Hypothalamus (tissue), 51 donors: ENCODE measurements at places on chromosomes 3 and 15.

DNA sequence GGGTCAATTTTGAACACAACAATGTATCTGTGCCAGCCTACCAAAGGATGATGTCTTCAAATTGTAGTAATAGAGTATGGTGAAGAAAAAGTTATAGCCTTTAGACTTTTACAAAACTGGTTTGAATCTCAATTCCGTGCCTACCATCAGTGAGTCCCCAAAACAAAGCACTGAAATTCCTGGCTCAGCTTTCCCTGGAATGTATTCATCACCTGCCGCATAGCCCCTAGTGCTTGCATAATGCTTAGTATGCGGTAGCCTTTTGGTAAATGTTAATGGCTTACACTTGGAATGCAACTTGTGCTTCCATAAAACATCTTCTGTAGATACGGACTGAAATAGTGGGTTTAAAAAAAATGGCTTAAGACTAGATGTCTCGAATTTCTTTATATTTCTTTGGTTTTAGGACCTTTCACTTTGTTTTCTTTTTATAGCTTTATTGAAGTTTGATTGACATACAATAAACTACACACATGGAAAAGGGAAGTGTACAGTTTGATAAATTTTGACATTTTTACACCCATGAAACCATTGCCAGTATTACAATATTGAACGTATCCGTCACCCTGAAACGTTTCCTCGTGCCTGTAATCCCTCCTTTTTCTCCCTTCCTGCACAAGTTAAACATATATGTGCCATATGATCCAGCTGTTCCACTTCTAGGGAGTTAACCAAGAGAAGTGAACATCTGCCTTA lies 12.1 kb downstream of the SACM1L start:
- no peak for DNase-seq

DNA sequence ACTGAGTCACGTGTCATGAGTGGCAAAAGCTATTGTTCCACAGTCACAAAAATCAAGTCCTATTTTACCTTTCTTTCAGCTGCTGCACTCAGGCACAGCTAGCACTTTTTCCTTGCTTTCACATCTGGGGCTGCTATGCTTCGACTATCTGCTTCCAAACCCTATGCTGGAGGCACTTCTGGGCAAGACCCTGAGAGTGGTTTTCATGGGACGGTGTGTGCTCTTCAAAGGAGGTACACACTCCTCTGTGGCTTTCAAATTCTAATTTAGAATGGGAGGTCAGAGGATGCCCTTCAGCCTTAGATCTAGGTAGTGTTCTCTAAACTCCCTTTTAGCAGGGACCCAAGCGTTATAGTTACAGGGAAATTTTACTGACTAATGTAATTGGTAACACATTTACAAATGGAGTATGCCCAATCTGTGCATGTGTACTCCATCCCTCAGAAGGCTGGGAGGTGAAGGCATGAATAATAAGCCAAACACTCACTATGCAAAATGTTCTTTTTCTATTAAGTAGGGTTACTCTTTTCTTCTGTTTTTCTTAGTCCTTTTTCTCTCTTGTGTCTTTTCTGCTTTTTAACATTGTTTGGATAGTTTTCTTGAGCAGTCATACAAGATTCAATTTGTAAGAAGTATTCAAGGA lies 188.3 kb downstream of the LSAMP start:
- no peak for DNase-seq

DNA sequence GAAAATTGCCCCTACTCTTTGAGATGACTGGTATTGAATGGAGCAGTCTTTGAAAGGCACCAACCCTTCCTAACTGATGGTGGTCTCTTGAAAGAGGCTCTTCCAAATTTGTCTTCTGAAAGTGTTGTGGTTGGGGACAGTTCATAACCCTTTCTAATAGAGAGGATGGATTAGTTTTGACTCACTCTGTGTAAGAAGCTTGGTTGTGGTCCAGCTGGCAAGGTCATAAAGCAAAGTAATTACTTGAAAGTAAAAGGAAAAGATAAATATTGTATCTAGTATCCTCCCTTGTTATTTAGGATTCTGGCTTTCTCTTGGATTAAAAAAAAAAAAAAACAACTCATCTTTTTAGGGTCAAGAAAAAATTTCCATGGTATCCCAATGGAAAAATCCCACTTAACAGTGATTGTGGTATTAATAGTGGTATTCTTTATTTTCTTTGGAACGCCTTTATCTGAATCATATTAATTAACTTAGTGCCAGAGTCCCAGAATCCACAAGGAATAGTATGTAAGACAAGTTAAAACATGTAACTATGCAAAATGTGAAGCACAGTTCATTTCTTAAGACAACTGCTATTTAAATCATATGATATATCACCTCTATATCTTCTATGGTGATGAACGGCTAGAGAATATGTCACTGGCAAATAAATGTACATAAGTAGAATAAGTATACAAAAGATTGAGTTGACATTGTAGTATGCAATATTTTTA lies 469.3 kb upstream of the CDIN1 start:
- no peak for DNase-seq

- no peak for DNase-seq
Measured at GRCh38 chr15:58616171-58616570, 133.3 kb downstream of the ADAM10 start.

DNA sequence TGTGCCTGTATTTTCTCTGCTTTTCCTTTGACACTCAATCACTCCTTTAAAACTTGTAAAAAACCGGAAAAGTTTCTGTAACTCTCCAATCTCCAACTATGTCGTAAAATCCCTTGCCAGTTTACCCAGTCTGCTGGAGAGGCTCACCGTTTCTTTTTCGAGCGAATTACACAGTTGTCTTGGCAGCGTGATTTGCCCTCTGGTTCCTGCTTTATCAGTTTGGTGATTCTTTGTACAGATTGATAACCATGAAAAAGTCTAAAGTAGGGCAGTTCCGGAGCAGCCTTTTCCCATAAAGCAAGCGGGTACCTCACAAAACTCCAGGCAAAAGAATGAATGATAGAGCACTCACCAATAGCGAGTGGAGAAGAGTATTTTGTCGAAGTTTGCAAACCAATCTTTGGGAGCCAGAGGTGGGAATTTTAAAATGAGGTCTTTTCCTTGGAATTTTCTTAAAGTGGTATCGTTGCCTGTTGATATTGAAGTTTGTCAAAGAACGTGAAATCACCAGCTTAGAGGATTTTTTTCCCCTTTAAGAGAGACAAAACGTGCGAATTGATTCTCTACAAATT lies at the start of gene TTC23:
TTC23 (minus strand) TSS at position 312 of the 572 bp plus-strand sequence. CDS start 20,869 bp downstream, outside the sequence.
- no peak for DNase-seq

DNA sequence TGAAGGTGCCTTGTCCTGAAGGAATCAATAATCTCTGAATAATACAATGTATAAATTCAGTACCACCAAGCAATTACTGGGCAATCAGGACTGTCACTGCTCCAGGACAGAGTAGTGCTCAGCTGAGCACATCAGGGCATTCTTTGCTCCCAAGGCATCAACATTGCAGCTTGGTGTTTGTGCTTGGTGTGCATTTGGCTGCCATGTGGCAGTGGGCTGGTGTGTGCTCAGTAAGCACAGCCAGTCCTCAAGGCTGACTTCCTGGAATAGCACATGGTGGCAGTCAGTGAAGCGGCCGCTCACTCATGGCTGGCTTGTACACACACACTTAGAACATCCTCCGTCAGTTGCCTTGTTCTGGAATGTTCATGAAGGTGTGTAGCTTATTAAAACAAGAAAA lies 217.0 kb downstream of the EPHB1 start:
- DNase-seq = peak; percentile 11

DNA sequence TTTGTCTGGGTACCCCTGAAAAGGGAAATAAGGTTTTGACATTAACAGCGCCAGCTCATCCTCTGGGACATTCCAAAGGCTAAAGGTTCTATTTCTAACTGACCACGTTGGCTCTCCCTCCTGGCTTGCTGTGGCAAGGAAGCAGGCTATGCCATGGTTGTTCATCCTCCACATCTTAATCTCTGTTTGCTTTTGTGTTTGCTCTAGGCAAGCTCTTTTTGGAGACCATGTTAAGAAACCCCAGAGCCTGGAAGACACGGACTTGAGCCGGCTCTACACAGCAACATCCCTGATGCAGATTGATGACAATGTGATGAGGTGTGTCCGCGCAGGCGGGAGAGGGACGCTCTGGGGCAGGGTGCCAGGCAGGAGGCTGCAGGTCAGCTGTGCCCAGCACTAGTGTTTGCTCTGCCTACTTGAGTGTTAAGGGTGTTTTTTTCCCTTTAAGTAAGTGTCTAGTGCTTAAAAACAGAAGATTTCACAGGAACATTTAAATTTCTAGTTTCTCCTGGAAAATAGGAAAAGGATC lies 33.3 kb downstream of the RLBP1 start:
- DNase-seq = no peak

DNA sequence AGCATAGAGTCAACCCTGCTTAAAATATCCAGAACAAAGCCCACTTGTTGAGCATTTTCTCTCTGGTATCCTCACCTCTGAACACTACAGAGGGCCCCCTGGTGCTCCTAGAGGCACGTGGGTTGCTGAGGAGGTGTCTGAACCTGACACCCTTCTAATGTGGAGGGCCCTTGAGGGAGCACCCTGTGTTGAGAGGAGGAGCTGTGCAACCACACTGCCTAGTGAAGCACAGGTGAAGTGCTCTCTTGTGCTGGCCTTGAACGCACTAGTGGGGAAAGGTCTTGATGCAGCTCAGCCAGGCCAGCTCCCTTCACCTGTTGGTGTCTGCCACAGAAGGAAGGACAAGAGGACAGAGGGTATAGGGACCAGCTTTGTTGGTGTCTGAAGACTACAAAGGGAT lies 51.9 kb downstream of the CCK start:
- DNase-seq = no peak

DNA sequence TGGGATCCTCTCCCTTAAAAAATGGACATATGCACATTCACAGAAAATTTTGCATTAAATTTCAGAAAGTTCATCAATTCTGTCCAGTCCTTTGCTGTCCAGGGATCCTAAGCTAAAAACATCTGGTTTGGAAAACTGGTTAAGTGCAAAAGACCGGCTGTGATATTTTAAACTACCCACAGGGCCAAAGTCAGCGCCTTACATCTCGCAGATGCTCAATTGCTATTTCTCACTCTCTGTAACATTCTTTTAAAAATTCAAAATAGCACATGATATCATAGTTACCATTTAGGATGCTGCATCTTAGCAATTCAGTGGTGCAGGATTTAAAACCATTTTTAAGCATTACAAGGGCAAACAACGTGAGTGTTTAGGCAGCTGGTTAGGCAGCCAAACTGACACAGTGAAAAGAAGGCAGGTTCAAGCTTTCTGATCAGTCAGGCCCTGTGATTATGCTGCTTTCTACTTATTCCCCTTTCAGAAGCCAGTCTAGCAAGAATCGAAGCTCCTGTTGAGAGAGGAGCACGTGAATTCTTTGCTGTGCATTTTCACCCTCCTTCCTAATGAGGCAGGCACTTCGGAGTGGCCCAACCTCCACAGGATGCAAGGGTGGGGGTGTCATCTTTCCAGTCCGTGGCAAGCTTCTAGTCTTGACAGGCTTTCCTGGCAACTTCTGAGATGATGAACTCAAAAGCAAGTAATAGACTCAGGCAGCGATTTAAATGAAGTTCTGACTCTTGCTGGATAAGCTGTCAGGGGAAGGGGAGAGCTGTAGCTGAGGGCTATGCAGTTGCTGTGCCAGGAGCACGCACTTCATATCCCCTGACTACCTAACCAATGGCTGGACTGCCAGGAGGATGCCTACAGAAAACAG lies 8.8 kb downstream of the PRICKLE2 start:
- DNase-seq = no peak

- peak; percentile 3 for DNase-seq
Measured at GRCh38 chr3:73786321-73786807, 161.6 kb upstream of the PDZRN3 start.

- peak; percentile 24 for DNase-seq
Measured at GRCh38 chr3:115623044-115623868, at the start of gene GAP43. GAP43 (plus strand) TSS chr3:115623510; CDS start chr3:115623690, 180 bp downstream.

DNA sequence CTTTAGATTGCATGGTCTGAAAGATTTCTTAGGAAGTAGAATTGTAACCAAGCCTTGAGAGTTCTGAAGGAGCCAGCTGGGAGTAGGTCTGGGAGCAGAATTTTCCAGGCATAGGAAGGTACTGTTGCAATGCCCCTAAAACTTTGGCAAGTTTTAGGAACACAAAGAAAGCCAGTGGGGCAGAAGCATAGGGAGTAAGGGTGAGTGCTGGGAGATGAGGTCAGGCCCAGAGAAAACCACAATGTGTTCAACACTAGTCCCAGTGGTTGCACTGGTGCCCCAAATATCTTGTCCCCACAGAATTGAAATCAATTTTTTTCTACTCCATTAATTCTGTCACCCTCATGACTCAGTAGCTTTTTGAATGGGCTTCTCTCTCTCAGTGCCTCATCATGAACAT lies 120.7 kb upstream of the GALNT15 start:
- DNase-seq = no peak

DNA sequence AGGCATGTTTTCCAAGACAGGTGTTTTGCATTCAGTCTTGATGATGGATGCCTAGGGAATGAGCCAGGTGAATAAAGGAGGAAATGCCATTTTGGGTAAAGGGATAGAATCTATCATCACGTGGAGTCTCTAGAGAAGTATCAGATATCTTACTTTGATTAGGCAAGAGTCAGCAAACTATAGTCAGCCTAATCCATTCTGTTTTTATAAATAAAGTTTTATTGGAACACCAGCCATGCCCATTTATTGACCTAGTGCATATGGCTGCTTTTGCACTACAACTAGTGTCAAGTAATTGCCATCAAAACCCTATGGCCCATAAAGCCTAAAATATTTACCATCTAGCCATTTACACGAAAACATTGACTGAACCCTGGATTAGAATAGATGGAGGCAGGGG lies 231.2 kb downstream of the SLC9A9 start:
- no peak for DNase-seq

DNA sequence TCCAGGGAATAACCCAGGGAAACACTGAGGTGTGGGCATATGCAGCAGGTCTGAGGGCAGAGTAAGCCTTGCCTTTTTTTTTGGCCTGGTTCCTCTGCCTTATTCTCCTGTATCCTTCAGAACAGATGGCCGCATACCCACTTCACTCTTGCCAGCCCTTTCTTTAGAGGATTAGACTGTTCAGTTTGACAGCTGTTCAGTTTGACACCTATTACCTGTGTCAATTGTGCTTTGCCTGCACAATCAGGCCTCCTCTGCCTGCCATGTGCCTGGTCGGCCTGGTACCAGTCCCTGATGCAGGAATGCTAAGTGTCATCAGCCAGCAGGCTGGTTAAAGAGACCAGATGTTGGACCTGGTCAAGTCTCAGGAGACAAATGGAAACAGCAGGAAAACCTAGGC lies 22.3 kb downstream of the TM6SF1 start:
- DNase-seq = no peak

- DNase-seq = no peak
Measured at GRCh38 chr15:66945842-66946241, 119.6 kb upstream of the SMAD3 start.

DNA sequence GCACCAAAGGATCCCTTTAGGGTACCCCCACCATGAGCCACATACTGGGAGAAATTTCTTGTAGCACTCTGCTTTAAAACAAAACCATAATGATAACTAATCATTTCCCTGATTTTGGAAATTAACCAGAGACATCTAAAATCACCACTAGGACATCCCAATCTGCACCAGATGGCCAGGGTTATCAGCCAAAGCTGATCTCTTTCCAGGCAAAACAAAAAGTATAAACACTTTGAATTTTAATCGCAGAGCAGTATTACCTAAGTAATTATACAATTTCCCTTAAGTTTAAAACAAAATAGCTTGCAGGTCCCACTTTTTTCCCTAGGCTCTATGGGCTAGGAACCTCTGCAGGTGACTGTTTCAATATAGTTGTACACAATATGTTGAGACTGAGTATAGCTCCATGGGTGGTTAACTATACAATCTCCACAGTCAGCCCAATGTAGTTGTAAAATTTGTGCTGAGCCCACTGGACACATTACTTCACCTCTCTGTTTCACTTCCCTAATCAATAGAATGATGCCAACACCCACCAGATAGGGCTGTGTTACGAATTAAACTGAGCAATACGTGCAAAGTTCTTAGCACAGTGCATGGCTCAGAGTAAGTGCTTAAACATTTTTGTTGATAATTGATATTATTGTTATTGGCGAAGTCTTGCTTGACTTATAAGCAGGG lies 629 bp upstream of the NOX5 start:
- no peak for DNase-seq
